ENCODE measurements at places on chromosomes 6 and 20.

DNA sequence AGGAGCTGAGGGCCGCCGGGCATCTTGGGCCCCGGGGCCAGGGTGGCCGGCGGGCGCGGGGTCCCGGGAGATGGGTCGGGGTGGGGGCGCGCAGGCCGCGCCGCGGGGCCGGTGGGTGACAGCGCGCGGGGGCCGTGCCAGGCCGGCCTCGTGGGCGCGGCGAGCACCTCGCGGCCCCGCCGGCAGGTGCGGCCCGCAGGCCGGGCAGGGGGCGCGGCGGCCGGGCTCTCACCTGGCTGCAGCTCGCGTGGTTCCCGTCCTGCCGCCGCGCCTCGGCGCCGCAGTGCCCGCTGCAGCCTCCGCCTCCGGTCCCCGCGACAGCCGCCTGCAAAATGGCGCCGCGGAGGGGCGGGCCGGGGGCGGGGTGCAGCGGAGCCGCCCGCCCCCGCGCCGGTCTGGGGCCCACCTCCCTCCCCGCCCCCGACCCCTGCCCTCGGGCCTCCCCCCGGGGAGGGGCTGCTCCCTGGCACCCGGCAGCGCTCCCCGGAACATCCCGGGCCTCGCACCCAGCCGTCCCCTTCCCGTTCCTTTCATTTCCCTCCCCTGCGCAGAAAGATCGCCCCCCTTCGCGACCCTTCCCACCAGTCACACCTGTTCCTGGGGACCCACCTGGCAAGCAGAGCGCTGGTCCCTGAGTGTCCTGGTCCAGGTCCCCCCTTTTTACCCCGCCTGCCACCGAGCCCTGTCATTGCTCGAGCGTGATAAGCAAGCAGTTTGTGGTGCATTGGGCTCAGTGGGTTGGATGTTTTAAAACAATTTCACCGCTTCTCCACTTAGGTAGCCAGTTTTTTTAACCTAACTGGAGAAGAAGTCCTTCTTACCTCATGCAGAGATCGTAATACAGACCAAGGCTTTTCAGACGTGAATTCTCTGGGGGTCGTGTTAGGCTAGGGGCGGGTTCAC is at the start of gene SLC23A2:
Gene SLC23A2, minus strand, starts transcription at position 337 of the 903 bp plus-strand sequence. CDS start 68,948 bp downstream, outside the sequence.
- peak; percentile 8 for DNase-seq

GRCh38 chr6:134474955-134475354 is 157.0 kb upstream of the SGK1 start:
- DNase-seq, result no peak

GRCh38 chr20:61352346-61353260 is 100.5 kb downstream of the CDH4 start:
- no peak for DNase-seq

GRCh38 chr20:4563534-4563933 is 158.2 kb upstream of the PRND start:
- peak; percentile 64 for DNase-seq

DNA sequence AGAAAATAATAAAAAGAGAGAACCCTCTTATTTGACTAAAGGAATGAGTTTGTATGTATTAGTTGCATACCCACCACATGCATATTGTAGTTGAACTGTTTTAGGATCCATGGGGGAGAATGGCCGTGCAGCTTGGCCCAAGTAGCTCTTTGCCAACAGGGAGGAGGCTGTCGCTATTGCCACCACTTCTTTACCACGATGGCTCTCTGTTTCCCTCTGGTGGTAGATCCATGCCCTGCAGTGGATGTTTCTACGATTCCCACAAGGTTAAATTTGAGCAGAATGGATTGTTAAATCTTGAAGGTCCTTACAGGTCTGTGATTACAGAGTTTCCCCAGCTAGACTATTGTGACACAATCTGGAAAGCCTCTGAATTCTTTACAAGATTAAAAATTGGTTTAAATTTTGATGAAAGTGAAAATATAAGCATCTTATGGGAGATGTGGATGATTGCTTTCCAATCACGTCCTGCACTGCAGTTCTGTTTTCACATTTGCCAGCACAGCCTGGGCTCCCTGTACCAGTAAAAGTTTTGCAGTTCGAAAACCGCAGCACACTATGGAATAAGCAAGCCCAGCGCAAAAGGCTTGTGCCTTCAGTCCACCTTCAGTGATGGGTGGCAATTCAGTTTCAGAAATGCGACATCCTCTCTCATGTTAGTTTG is 34.4 kb upstream of the FNDC1 start:
- peak; percentile 50 for DNase-seq

- no peak for DNase-seq
Measured at GRCh38 chr6:12355354-12355753, 65.2 kb downstream of the EDN1 start.

DNA sequence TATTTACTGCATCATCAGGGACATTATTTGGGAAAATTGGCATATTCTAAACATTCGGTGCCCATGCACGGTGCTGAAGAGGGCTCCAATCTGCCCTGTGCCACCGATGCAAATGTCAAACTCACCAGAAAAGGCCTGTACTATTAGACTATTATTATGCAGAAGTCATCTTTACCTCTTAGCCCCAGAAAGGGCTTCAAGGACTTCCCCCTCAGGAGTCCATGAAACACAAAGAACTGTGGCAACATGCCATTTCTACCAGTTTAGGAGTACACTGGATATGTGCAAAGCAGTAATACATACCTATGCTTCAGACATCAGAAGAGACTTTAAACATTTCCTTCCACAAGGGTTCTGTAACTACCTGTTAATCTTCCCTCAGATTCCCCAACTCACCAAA is 8.6 kb downstream of the DIDO1 start:
- no peak for DNase-seq

- no peak for DNase-seq
Measured at GRCh38 chr6:31736768-31737314, 511 bp upstream of the CLIC1 start.

All from NCI-H460 (cell line).